NCI-H1105 (cell line): ENCODE measurements at places on chromosomes 5 and 9.

- no peak for DNase-seq
Observed at GRCh38 chr9:14650596-14650995, 42.6 kb downstream of the ZDHHC21 start.

- DNase-seq, result peak; percentile 25
Observed at GRCh38 chr9:37963936-37964739, 60.2 kb upstream of the SLC25A51 start.

DNA sequence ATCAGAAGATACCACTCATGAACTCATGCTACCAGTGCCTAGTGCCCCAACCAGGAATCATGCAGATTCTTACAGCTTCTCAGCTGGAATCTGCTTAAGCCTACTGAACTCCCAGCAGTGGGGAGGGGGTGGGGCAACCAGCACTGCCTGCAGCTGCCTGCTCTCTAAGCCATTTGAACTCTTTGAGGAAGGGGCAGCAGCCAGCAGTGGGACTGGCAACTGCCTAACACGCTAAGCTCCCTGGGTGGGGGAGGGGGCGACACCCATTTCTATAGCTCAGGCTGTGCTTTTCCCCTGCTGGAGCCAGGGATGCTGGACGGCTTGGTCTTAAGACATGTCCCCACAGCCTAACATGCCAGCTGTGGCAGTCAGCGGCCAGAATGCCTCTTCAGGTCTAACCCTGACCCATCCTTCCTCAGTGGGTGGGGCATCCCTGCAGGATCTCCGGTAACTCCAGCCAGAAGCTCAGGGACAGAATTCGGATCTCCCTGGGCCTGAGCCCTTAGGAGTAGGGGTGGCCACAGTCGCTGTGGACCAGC lies 889.7 kb downstream of the CDH9 start:
- no peak for DNase-seq

- DNase-seq, result no peak
Observed at GRCh38 chr9:18989865-18990264, 43.1 kb downstream of the SAXO1 start.

GRCh38 chr5:73437101-73437776 lies 11.3 kb downstream of the FOXD1 start:
- DNase-seq, result no peak

DNA sequence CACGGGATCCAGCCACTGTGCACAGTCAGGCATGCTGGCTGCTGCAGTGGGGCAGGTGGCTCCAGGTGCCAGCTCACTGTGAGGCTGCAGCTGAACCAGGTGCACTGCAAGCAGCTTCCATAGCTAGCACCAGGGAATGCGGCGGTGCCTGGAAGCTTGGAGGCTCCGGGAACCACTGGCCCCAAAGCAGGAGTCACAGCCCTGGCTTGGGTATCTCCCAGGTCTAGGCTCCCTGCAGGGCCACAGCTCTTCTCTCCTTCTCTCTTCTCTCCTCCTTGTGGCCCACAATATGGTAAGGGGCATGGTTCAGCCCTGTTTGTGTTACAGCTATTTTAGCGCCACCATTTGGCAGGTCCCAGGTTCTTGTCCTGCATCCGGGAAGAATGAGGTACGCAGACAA lies 6.7 kb upstream of the MTMR12 start:
- no peak for DNase-seq

DNA sequence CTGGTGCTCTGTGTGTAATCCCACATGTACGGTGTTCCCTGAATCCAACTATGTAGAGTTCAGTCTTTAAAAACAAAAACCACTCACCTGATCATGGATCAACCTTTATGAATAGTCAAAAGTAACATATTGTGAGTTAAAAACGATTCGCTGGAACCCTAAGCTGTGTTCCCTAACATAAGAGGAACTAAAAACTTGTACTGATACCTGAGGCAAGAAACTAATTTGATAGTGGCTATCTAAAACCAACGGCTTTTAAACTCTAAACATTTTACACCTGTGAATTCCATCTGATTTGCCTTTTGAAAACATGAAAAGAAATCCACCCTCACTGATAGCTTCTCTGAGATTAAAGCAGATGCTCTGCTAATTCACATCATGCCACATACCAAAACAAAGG lies 101.5 kb downstream of the DEPDC1B start:
- DNase-seq, result no peak

GRCh38 chr9:108618906-108619550 lies 236.8 kb downstream of the ACTL7B start:
- no peak for DNase-seq

GRCh38 chr9:114313186-114313585 lies 9.7 kb upstream of the ORM1 start:
- no peak for DNase-seq

DNA sequence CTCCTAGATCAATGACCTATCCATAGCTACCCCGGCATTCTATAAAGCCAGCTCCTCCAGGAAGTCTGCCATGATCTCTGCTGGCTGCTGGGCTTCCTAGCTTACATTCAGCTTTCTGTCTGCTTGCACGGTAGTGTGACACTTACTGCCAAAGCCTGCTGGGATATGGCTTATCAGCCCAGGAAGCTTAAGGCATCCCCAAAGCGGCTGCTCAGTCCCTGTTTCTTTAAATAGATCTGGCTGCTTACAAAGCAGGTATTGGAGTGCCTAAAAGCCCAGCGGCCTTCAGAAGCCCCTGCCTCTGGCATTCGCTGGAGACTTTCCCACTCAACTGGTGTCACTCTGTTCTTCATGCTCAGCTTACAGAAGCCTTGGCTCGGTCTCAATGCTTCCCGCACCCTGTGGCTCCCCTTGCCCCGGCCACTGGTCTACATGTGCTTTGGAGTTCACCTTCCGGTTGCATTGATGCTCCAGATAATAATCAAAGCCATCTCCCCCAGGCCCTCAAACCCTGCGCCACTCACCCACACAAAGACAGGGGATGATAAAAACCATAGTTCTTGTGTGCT lies 31.3 kb upstream of the STRBP start:
- no peak for DNase-seq

DNA sequence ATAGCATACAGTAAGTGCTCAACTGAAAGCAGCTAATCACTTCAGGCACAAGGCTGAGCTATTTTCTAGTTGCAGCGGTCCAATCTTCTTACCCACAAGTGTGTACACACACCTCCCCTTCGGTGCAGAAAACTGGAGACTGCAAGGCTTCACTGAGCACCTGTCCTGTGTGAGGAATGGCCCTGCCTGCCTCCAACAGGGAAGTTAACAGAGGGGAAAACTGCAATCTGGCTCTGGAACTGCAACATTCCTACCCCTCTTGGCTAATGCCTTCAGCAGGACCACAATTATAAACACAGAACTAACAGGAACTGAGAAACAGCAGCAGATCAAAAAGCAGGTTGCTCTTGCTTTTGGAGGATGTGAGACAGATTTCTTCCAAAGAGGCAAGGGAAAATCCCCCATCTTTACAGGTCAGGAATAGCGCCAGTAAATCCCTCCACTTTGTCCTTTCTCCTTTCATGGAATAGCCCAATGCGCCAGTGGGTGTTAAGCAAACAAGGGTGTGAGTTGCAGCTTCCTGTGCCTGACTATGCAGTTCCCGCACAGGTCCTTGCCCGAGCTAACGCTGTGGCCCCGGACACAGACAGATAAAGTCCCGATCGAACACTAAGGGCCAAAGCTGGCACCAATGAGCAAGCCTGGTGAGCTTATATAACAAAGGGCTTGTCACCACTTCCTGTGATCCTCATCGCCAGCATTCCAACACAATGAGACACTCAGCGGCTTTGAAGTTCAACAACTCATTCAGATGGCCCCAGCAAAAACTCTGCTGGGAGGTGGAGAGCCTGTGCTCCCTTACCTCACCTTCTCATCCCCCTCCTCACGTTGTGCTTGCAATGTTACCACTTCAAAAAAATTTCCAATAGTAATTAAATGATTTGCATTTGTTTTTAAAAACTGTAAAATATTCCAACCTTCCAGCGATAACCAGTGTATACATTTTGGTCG lies 21.5 kb downstream of the SHB start:
- no peak for DNase-seq

- no peak for DNase-seq
Observed at GRCh38 chr5:56050551-56051255, 55.9 kb upstream of the IL6ST start.

- no peak for DNase-seq
Observed at GRCh38 chr5:54804521-54804920, 180.9 kb downstream of the ESM1 start.

GRCh38 chr9:116899337-116900006 lies 212.4 kb downstream of the TRIM32 start:
- no peak for DNase-seq

DNA sequence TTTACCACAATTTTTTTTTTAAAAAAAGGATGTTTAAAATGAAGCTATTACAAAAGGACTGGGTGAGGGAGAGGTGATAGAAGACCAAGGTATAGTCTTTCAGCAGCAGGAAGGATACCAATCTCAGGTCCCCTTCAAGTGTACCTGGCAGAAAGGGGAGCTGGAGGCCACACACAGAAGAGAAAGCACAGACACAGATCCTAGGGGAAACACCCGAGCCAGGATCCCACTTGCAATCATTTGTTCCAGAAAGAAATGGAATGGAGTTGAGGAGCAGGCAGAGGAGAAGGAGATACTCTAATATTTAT lies 5.6 kb downstream of the GNPDA1 start:
- DNase-seq, result no peak

- DNase-seq, result no peak
Observed at GRCh38 chr9:20351715-20352114, 270.6 kb downstream of the MLLT3 start.

DNA sequence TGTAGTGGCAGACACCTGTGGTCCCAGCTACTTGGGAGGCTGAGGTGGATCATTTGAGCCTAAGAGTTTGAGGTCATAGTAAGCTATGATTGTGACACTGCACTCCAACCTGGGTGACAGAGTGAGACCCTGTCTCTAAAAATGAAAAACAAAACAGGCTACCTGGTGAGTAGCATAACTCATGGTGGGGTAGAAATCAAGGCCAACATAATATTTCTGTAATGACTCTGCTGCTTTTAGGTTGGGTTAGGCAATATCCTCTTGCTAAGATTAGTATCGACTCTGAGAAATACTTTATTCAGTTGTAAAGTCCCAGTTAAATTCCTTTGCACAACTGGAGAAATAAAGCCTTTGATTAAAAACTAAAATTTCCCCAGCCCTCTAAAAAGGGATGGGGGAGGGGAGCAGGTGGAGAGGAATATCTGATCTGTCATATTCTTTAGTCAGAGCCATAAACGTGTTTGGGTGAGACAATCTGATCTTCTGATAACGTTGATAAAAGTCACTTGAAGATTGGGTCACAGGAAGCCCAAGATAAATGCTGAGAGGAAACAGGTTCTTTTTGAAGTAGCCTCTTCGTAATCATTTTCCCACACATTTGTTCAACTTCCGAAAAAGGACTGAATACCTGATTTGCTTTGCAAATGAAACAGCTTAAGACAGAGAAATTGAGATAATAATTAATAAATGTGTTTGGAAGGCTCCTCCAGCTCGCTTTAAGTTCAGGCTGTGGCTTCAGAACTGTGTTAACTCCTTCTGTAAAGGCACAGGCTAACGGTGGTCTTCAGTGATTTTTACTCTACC lies 14.9 kb downstream of the IL4 start:
- DNase-seq, result no peak

DNA sequence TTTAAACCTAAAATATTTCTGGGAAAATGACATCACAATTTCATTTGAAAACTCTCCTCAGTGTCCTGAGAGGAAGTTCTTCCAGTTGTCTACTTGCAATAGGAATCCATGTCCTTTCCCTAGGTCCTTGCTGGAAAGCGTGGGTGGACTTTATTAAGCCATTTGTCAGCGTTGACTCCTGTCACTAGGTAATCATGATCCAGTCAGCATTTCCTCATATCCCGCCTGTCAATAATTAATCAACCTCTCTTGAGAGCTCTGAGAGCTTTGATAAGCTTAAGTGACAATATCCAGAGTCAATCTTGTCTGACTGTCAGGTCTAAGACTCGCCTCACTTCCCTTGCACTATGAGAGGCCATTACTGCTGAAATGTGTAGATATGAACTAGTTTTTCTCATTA lies 107.2 kb upstream of the SLIT3 start:
- no peak for DNase-seq

DNA sequence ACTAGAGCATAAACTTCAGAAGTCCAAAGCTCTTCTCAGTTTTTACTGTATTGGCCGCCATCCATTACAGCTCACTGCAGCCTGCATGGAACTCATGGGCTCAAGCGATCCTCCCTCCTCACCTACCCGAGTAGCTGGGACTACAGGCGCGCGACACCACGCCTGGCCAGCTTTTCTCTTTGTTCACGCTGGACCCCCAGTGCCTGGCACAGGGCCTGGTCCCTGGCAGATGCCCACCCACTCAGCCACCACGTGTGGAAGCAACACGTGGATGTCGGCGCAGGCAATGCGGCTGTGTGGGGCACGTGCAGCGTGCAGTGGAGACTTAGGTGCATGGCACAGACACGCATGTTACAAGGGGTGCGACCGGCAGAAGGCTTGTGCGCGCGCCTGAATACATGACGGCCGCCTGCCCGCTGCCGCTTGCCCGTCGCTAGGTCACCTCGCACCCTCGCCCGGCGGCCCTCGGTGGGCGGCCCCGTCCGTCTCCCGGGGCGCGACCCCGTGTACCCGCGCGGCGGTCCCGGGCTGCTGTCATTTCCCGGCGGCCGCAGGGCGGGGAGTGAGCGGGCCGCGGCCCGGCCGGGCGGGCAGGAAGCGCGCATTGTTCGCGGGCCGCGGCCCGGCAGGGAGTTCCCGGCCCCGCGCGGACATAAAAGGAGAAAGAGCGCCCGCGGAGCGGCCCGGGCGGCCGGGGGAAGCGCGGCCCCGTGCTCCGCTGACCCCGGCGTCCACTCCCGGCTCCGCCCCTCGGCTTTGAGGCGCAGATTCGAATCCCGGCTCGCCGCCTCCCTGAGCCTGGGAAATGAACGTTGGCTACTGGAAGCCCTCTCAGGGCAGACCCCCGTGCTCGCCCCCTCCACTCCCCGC lies 24.1 kb upstream of the PTGS1 start:
- no peak for DNase-seq

DNA sequence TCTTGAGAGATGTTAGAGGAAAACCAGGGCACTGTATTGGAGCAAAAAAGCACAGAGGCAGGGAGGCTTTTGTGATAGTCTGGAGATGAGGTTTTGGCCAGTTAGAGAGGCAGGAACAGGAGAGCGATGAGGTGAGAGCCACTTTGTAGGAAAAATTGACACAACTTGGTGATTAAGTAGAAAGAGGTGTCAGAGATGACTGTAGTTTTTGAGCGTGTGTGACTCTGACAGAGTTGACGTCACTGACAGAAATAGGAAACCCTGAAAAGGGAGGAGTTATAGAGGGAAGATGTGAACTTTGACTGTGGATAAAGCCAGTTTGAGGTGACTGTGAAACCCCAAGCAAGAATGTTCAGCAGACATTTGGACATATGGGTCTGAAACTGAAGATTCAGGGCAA lies 15.7 kb downstream of the NFX1 start:
- DNase-seq, result no peak

GRCh38 chr5:89268460-89268859 lies 385.5 kb upstream of the MEF2C start:
- no peak for DNase-seq
